Neuronal stem cell (in vitro differentiated cells): ENCODE measurements at places on chromosomes 4 and X.

DNA sequence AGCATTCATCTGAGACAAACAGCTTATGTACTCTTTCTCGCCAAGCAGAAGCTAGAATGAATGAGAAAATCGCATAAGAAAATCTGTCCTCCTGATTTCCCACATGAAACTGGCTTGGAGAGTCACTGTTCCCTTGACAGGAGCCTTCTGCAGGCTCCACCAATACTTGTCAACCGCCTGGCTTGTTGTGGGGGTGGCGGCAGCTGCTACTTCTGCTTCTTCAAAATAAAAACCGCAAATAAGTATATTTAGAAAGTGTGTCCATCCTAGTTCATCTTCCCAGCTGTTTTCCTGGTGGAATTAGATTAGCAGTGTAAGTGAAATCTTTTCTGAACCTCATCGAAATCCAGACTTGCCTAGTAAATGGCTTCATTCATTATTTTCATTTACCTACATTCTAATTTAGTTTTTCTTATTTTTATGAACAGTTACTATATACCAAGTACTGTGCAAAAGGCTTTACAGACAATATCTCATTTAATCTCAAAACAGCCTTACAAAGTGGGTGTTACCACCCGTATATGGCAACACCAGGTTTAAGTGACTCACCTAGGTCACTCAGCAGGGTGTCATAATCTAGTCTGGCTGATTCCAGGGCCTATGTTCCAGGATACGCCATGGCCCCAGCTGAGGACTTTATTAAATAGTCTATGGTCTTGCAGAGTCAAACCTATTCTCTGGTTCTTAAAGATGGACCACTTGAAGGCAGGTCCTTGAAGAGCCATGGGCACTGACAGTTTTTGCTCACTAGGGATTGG is 104.6 kb upstream of the IGFBP7 start:
- H3K27ac ChIP-seq = no peak overlapping the region
- no peak overlapping the region for H3K4me3 ChIP-seq
- no peaks in the 10 kb centered on the region for H3K36me3 ChIP-seq
- no peaks in the 10 kb centered on the region for H3K4me1 ChIP-seq
- DNase-seq = no peak
- no peaks in the 10 kb centered on the region for H3K27me3 ChIP-seq

DNA sequence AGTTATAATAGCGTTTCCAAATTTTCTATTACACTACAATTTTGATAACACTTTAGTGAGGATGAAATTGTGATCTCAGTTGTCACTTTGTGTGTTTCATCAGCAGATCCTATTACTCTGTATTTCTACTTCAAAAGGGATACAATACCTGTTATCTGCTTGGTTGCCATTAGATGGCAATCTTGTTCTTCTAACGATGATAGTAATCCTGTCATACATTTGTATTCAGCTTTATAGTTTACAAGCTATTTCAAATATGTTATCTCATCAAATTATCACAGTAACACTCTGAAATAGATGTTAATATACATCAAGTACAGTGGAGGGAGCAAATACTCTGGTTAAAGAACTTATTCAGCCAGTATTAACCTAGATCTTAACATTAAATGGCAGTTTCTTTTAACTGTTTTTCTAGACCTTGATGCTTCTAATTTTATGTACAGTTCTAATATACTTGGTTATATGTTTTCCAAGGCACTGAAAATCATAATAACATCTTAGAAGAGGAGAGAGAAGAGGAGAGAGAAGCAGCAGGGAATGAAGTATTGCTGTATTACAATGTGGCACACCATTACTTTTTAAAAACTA is 292.0 kb downstream of the CCSER1 start:
- H3K27ac ChIP-seq = no peak overlapping the region
- no peaks in the 10 kb centered on the region for H3K4me1 ChIP-seq
- no peaks in the 10 kb centered on the region for H3K36me3 ChIP-seq
- no peak overlapping the region for H3K4me3 ChIP-seq
- DNase-seq = peak; percentile 26
- no peaks in the 10 kb centered on the region for H3K27me3 ChIP-seq

DNA sequence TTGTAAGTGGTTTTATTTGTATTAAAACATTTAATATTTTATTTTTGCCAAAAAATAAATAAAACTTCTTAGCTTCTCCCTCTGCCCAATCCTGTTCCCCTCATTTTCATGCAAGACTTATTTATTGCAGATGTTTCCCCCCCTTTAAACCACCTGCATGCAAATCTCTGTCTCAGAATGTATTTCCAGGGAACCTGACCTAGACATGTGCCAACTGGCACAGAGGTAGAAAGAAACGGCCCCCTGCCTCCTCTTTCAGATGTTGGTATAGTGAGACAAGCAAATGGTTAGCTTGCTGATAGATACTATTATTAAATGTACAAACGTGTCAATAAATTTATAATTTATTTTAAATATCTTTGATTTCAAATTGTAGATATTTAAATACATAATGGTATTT is 47.1 kb downstream of the KLF3 start:
- H3K36me3 ChIP-seq = no peaks in the 10 kb centered on the region
- H3K27me3 ChIP-seq = no peaks in the 10 kb centered on the region
- H3K27ac ChIP-seq = no peak overlapping the region

DNA sequence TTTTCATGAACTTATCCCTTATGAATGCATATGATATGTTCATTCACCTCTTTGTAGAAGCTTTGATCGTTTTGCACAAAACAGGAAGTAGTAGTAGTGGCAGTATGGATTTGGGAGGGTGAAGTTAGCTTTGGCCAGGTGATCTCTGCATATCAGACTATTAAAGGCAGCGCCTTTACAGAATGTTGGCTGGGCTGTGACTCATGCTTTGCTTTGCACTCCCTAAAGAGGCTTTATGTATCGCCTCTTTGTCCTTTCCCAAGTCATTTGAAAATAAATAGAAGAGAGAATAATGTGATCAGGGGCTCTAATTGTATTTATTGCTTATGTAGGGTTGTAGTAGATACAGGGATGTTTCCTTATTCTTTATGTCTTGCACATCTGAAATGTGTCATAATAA is 50.4 kb downstream of the SHROOM3 start:
- H3K27ac ChIP-seq = no peak overlapping the region
- H3K4me3 ChIP-seq = no peak overlapping the region
- H3K4me1 ChIP-seq = peaks cover 16% of the 10 kb centered on the region

- no peaks in the 10 kb centered on the region for H3K4me1 ChIP-seq
- no peak overlapping the region for H3K4me3 ChIP-seq
- no peak for DNase-seq
- no peak overlapping the region for H3K27ac ChIP-seq
- H3K36me3 ChIP-seq = no peaks in the 10 kb centered on the region
- H3K27me3 ChIP-seq = no peaks in the 10 kb centered on the region
These were observed 630.6 kb downstream of the MID1IP1 start for GRCh38 chrX:39431893-39432292.
